ENCODE measurements at places on chromosomes 7 and 10.
A peak's percentile ranks its signal among the peaks of the same experiment; 100 is the strongest.

DNA sequence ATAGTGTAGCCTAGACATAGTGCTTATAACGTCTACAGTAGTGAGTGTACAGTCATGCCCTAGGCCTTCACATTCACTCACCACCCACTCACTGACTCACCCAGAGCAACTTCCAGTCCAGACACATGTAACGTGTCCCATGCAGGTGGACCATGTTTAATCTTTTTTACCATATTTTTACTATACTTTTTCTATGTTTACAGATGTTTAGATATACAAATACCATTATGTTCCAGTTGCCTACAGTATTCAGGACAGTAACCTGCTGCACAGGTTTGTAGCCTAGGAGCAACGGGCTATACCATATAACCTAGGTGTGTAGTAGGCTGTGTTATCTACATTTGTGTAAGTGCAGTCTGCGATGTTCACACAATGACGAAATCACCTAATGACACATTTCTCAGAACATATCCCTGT, 11.0 kb downstream of the MPP7 start:
- peak; percentile 8 for DNase-seq

- DNase-seq = no peak
Observed at GRCh38 chr10:103838862-103839518, 16.4 kb downstream of the SH3PXD2A start.

GRCh38 chr10:326894-327635, 191.8 kb downstream of the ZMYND11 start:
- DNase-seq = no peak

DNA sequence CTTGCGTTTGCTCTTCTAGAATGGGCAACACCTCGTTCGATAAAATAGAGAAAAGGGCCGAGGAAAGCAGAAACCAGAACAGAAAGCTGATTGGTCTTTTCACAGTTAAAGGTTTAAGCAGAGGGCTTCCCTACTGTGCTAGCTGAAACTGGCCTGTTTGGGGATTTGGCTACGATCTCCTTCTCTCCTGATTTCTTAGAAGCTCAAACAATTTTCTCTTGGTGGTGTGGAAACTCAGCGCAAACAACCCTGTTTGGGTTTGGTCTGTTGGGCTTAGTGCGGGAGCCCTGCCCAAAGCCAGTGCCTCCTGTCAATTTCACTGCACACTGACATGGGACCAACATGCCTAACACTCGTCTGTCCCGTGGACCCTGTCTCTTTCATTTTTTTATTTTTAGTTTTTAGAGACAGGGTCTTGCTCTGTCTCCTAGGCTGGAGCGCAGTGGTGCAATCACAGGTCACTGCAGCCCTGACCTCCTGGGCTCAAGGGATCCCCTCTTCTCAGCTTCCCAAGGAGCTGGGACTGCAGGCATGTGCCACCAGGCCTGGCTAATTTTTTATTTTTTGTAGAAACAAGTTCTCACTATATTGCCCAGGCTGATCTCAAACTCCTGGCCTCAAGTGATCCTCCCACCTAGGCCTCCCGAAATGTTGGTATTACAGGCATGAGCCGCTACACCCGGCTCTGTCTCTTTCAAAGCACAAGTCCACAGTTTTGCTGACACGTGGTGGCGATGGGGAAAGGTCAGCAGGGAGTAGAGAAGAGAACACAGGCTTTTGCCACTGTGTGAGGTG, 16.5 kb upstream of the BNIP3 start:
- DNase-seq = no peak

GRCh38 chr7:101410743-101411507, 48.2 kb downstream of the COL26A1 start:
- DNase-seq = peak; percentile 8

DNA sequence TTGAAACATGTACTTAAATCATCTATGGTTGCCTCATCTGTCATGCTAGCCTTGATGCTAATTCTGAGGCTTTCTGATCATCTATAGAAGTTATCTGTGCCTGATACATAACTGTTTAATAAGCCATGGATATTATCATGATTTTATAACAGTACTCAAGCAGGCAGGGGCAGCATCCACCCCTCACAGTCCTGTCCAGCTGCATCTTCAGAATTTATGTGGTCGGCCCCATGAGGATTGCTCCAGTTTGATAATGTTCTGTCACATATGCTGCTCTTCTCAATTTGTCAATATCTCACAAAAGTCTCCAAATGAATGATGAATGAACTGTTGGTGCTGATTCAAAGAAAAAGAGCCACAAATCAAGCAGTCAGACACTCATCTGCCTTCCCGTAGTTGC, 335.1 kb upstream of the POM121L12 start:
- DNase-seq = no peak

DNA sequence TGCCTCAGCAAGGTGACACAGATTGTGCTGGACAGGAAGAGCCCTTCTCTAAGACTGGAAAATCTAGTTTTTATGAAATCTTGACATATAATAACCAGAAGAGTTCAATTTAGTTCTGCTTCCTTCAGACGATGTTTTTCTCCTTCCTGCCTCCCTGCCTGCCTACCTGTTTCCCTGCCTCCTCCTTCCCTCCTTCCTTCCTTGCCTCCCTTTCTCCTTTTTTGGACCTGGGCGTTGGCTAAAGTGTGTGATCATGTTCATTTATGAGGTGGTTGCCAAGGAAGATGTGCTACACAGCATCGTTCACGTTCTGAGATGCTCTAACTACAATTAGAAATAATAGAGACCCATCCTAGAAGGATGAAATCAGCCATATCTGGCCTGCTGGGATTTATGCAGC, 224.6 kb downstream of the PHTF2 start:
- DNase-seq = no peak

DNA sequence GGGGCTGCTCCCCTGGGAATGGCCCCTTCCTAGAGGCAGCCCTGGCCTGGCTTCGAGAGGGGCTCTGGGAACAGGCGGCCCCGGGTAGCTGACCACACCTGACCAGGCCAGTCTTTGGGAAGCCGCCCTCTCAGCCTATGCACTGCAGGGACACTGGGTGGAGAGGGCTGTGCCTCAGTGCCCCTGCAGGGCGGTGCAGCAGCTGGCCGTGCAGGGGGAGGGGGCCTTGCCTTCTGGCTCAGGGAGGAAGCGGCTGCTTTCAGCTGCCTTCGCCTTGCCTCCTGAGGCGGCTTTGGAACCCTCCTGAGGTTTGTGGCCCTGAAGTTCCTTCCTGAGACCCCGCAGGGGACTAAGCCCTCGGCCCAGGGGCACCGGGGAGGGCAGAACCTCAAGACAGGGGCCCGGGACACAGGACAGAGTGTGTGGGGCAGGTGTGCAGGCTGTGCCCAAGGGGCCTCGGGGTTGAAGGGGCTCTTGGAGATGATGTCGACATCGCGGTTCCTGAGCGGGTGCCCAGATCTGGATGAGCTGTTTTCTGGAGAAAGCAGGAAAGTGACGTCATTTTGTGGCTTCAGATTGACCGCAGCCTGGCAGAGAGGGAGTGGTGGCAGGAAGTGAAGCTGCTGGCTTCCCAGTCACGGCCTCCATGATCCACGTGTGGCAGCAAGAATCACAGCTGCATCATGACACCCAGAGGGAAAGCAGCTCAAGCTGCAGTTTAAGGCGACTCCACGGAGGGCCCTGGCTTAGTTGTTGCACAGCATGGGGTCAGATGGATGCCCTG, 17.7 kb downstream of the ADAM8 start:
- peak; percentile 77 for DNase-seq

GRCh38 chr7:99728615-99729014, 6.4 kb downstream of the CYP3A7 start:
- DNase-seq = no peak

DNA sequence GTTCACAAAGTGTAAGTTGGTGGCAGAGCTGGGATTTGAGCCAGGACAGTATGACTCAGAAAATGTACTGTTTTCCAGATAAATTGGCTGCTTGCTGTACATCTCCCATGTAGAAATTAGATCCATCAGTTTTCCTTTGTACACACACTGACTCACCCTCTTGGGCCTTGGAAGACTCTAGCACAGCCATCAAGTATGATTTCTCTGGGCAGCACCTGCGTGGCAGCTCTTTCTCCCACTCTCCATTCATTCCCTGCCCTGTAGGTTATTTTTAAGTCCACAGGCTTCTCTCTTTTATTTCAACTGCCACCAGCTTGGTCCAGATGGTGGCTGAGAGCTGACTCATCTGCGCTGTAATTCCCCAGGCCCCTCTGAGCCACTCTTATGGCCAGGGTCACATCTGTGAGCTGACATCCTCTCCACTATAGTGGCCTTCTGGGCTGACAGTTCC, 28.3 kb upstream of the SDK1 start:
- no peak for DNase-seq

DNA sequence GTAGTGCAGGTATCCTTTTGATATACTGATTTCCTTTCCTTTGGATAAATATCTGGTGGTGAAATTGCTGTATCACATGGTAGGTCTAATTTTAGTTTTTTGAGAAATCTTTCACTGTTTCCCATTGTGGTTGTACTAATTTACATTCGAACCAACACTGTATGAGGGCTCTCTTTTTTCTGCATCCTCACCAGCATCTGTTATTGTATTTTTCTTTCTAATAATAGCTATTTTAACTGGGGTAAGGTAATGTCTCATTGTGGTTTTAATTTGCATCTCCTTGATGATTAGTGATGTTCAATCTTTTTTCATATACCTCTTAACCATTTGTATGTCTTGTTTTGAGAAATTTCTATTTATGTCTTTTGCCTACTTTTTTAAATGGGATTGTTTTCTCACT, 335.4 kb upstream of the MTPN start:
- no peak for DNase-seq
